Kidney glomerular epithelial cell (primary cell): ENCODE measurements at places on chromosomes 12 and 14.
A peak's percentile ranks its signal among the peaks of the same experiment; 100 is the strongest.

DNA sequence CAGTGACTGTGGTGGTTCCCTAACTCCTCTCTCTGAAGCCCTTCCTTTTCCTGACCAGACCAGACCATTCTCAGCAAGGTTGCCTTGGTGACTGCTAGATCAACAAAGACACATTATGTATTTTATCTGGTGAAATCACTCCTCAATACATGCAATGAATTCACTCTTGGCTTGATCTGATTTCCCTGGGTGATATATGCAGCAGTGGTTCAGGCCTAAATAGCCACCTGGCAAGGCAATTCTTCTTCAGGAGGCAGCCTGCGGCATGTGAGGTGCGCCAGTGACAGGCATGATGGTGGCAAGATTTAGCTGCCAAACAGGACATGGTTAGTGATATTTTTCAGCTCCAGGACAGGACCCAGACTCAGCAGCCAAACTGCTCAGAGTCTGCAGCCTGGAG lies 350.3 kb upstream of the CCDC196 start:
- DNase-seq: no peak

- peak; percentile 95 for DNase-seq
These were observed 93.9 kb downstream of the DACT1 start for GRCh38 chr14:58731465-58732293.

GRCh38 chr12:3647504-3647903 lies 105.4 kb downstream of the CRACR2A start:
- DNase-seq: no peak

DNA sequence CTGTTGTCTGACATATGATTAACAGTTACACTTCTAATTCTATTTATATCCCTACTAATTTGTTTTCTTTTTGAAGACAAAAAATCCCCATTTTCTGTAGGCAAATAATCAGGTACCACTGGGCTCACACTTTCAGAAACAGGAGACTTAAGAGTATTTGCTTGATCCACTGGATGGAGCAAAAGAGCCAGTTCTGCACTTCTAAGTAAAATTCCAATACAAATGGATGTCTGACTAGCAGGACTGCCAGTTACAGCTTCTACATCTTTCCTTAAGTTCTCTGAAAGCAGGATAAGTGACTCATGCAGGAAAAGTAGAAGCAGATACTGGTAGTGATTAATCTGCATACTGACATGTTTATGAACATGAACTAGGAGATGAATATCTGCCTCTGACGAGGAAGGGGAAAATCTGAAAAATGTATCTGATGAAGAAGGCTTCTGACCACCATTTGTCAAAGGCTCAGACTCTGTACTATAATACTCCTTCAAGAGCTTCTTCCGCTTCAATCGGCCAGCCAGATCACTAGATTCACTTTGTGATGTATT lies 73.8 kb upstream of the ANKS1B start:
- DNase-seq: peak; percentile 50

DNA sequence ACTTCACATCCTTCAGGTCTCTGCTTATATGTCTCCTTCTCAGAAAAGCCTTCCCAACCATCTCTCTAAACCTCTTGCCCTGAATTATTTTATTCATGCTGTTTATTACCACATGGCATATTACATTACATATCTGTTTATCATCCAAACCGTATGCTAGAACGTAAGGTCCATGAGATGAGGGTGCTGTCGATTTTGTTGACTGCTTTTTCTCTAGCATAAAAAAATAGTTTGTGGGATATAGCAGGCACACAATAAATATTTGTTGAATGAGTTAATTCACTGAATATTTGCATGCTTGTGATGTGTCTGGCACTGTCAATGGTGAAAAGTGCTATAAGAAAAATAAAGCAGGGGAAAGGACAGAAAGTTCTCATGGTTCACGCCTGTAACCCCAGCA lies 22.9 kb downstream of the SAMD4A start:
- DNase-seq: no peak

DNA sequence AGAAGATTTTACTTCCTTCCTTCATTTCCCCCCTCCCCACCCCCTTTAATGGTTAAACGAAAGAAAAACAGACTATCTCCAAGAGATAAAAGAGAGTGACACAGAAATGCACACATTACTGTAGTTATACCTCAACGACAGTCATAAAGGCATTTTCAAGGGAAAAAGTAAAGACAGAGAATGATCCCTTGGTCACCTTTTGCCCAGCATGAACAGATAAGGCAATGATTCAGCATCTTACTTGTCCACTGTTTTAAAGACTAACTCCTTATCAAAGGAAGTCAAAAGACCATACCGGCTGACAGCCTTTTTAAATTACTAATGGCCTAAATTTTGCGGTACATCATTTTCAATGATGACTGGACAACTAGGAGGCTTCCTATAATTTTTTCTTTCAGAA lies 326.6 kb downstream of the PAWR start:
- DNase-seq: no peak

GRCh38 chr12:38905480-38906351 lies at the start of gene CPNE8:
Gene CPNE8, minus strand, starts transcription at chr12:38905591. Its CDS starts 57 bp downstream, at chr12:38905534.
- DNase-seq: peak; percentile 65

DNA sequence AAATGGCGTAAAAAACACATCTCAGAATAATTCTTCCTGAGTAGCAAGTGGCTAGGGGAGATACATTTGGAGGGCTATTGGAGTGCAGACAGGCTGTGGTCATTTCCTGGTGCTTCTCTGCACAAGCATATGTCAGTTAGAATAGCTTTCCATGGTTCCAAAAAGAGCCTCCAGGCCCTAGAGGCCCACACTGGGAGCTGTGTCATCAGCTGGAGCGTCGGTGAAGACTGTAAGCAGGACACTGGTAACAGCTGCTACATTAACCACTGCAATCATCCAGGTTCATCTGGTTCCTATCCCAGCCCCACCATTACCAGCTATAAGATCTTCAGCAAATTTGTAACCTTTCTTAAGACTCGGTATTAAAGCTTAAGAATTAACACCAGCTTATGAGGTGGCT lies 31.7 kb upstream of the APPL2 start:
- DNase-seq: no peak

- no peak for DNase-seq
These were observed 2.8 kb upstream of the TMEM52B start for GRCh38 chr12:10175846-10176636.

DNA sequence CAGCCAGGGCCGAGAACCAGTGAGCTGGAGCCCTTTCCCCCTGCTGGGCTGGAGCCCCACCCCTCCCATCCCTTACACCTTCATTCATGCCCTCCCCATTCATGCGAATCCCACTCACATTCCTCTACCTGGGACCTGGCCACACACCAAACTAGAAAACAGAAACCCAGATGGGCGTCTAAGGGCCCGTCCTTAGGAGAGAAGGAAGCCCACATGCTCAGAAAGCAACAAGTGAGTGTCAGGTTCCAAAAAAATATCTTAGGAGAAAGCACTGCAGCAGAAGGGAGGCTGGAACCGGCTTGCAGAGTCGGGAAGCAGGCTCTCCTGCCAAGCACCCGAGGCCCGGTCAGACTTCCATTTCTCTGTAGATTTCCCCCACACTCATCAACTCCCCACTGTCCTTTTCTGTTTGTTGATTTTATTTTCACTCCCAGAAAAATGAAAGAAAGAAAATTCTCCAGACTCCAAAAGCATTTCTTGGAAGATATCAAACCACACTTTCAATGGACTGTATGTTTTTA lies 13.6 kb downstream of the BCL11B start:
- DNase-seq: no peak

DNA sequence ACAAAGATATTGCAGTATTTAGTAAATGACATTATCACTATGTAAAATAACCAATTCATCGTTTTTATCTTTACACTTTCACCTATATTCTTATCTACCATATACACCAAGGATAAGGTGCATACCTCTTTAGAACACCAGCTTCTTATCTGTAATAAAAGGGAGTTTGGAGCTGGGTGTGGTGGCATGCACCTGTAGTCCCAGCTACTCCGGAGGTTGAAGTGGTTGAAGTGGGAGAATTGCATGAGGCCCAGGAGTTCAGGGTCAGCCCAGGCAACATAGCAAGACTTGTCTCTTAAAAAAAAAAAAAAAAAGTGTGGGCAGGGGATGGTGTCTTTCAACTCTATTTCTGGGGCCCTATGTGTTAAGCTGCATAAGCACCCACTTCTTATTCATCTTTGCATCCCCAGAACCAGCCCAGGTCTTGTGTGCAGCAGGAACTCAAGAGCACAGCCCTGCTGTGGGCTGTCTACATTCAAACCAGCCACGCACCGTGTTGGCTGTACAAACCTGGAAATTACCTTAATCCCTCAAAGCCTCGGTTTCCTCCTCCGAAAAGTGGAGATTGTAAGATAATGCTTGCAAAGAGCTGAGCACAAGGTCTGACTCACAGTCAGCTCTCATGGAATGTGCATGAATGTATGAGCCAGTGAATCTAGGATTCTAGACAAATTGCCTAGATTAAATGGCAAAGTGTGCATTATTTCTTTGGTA lies 256.6 kb upstream of the FOXN3 start:
- no peak for DNase-seq

DNA sequence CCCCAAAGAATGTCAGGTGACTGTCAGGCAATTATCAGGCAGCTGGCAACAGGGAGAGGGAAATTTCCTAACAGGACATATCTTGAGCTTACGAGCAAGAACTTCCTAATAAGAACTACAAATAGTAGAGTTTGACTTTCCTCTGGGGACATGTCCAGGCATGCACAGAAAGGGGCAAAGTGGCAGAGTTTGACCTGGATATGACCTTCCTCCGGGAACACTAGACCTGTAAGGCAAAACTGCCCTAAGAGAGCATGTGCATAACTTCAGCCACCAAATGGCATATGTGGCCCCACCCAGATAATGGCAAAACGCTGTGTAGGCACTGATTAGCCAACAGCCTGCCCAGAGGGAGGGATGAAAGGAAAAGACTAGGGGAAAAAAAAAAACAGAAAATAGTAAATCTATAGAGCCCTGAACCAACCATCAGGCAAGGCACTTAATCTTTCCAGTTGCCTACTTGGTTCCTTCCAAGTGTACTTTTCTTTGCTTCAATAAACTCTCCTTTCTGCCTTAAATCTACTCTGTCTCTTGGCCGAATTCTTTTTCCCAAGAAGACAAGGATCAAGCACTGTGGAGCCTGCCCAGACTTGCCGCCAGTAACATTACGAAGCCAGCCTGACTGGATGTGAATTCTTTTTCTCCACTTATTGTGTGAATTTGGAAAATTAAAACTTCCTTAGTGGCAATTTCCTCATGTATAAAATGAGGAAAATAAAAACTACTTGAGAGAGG lies 164.1 kb downstream of the SPTSSA start:
- DNase-seq: no peak

GRCh38 chr12:120586206-120586605 lies 5.0 kb upstream of the POP5 start:
- DNase-seq: no peak
